ENCODE measurements at places on chromosomes 12 and 14. TPM values are rescaled to one million over a fixed set of nuclear protein-coding genes. Genes with fewer than 3 reads are reported as not detected.

SVOP gene
- total RNA-seq = not detected

CCDC197 gene
- not detected for total RNA-seq

RPS6KA5 gene
- total RNA-seq = 1.4 TPM

FBLN5 gene
- 27.7 TPM for total RNA-seq

NANOG gene
- under 0.01 TPM for total RNA-seq

DNA sequence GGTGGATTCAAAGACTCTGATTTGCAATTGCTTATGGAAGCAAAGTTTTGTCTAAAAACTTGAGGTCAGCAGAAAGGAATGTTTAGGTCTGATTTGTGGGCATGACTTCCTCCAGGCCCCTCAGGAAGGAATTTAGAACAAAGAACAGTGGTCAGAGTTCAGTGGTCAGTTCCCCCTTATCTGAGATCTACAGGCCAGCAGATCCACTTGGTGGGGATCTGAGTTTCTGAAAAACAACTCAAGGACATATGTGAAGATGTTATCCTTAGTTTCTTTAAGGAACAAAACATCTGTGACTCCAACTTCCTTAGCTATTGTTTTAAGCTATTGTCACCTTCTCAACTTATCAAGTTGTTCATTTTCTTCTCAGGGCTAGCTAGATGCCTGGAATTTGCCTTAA, 28.0 kb upstream of the NAA30 start:
- no peak for DNase-seq

GRCh38 chr14:69661194-69661537, 49.8 kb downstream of the SUSD6 start:
- DNase-seq = no peak

DNA sequence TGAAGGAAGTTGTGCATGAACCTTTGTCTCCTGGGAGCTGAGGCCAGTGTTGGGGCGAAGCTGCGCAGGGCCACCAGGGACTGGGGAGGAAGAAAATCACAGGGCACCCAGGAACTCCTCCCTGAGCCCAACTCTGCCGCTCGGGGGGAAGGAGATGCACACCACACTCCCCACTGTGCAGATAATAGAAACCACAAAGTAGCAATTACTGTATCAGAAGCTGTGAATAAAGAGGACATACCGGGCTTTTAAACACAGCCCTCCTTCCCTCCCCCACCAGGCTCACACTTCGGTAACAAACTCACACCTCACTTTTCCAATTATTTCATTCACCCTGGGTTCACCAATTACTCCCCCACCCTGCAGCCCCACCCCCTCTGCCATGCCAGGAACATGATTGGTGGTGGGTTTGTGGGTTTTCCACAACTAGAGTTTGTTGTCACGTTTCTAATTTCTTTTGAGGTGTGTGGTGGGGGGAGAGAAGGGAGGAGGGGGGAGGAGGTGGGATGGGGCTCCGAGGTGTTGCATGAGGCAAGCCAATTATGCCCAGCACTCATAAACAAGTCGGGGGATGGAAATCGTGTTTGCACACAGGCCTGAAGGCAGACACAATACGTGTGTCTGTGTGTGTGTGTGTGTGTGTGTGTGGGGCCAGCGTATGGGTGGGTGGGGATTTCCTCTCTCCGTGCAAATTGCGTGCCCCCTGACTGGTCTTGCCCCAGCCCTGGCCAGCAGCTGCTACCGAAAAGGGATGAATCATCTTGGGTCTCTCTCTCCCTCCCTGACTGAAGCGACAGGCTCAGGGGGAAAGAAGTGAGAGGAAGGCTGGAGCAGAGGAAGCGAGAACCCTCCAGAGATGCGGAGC, 103.3 kb downstream of the RBM19 start:
- DNase-seq = peak; percentile 94

GRCh38 chr12:92130999-92131398, 14.6 kb downstream of the BTG1 start:
- no peak for DNase-seq

- DNase-seq = peak; percentile 37
These were observed 23.2 kb downstream of the CLIP1 start for GRCh38 chr12:122399254-122399591.

GRCh38 chr14:36701132-36701531, 39.5 kb downstream of the PAX9 start:
- DNase-seq = no peak

GRCh38 chr12:10663869-10664268, 10.0 kb downstream of the STYK1 start:
- no peak for DNase-seq

DNA sequence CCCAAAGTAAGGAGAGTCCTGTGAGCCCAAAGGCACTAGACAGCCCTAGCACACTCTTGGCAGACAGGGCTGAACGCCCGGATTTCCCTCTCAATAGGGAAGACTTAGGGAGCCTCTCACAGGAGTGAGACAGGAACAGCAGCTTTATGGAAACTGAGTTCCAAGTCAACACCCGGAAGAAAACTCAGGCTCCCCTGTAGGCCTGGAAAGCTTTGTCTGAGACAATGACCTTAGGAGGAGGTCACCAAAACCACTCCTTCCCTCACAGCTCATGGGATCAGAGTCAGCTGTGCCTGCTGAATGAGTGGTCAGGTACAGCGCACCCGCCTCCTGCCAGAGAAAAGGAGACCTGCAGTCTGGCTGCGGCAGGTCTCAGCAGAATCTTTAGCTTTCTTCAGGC, 229.5 kb downstream of the CACNA1C start:
- no peak for DNase-seq

DNA sequence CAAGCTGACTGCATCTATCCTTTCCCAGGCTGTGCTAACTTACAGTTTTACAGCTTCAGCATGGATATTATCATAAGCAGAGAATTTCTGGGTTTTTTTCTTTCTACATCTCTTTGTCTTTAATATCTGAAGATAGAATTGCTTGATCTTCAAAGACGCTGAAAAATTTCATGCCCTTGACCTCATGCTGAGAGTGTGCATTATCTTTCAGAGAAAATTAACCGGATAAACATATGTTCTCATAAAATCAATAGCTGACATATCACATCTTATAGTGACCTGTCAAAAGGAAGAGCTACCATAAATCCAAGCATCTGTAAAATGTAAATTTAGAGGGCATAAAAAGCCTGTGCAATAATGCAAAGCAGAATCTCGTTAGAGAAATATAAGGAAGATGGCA, 1704.1 kb upstream of the FLRT2 start:
- no peak for DNase-seq

- peak; percentile 79 for DNase-seq
These were observed 57.6 kb downstream of the LMNTD1 start for GRCh38 chr12:25495331-25496097.

DNA sequence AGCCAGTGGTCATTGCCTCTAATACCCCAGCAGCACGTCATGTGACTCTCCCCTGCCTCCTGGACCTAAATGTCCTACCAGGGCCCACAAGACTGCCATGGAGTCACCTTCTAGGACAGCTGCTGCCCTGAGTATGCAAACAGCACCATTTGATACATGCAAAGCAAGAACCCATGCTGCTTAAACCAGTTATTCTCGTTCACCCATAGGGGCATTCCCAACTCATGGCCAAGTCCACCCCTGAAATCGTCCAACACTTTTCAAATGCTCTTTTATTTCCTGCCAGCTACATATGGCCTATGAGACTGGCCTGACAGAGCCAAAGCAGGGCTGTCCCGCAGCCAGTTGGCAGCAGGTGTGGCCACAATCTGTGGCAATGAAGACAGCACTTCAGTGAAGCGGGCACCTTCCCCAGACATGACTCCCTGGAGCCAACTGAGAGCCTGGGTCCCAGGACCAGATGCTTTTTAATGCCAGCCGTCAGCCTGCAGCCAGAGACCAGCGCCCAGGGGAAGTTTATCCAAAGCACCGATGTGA, 99.9 kb downstream of the BCAT1 start:
- DNase-seq = no peak

- no peak for DNase-seq
These were observed 4.1 kb upstream of the SERPINA1 start for GRCh38 chr14:94392510-94392935.

GRCh38 chr12:107320929-107321631, 227.7 kb upstream of the CRY1 start:
- DNase-seq = peak; percentile 69

GRCh38 chr14:99519931-99520421, 38.8 kb downstream of the CCNK start:
- DNase-seq = peak; percentile 73

Data from osteoblast (primary cell).